ENCODE measurements at places on chromosomes 16 and 17.

DNA sequence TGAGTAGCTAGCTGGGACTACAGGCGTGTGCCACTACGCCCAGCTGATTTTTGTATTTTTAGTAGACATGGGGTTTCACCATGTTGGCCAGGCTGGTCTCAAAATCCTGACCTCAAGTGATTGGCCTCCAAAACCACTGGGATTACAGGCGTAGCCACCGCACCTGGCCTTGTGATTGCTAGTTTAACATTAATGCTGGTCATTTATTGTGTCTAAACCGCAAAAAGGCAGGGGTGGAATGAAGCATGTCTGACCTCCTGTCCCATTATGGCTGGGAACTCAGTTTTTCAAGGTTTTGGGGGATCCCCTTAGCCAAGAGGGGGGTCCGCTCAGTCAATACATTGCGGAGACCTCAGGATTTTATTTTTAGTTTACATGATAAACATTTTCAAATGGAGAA lies 10.7 kb upstream of the CNGB1 start:
- DNase-seq: no peak

DNA sequence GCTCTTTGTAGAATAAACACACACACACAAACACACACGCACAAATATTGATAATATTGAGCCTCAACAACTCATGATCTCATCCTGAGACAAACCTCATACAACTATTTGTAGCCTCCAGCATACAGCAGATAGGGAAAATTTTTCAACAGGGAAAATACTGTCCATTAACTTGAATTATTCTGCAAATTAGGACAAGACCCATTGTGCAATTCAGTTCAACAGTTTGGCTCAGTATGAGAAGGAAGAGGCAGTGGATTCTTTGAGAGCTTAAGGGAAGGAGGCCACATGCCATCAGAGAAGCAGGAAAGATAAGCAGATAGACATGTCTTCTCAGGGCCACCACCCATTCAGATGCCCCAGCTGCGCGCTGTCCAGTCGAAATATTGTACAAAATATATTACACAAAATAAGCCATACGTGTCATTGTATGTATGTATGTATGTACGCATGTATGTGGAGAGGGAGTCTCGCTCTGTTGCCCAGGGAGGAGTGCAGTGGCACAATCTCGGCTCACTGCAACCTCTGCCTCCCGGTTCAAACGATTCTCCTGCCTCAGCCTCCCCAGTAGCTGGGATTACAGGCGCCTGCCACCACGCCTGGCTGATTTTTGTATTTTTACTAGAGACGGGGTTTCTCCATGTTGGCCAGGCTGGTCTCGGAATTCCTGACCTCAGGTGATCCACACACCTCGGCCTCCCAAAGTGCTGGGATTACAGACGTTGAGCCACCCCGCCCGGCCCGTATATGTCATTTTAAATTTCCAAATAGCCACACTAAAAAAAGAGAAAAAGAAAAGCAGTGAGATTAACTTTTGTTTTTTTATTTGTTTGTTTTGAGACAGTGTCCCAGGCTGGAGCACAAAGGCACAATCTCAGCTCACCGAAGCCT lies 1.8 kb downstream of the ZC3H7A start:
- DNase-seq: no peak

GRCh38 chr17:7882629-7883028 lies 6.0 kb upstream of the CHD3 start:
- DNase-seq: no peak

- no peak for DNase-seq
These were observed 135.7 kb downstream of the PRKCA start for GRCh38 chr17:66438101-66438500.

DNA sequence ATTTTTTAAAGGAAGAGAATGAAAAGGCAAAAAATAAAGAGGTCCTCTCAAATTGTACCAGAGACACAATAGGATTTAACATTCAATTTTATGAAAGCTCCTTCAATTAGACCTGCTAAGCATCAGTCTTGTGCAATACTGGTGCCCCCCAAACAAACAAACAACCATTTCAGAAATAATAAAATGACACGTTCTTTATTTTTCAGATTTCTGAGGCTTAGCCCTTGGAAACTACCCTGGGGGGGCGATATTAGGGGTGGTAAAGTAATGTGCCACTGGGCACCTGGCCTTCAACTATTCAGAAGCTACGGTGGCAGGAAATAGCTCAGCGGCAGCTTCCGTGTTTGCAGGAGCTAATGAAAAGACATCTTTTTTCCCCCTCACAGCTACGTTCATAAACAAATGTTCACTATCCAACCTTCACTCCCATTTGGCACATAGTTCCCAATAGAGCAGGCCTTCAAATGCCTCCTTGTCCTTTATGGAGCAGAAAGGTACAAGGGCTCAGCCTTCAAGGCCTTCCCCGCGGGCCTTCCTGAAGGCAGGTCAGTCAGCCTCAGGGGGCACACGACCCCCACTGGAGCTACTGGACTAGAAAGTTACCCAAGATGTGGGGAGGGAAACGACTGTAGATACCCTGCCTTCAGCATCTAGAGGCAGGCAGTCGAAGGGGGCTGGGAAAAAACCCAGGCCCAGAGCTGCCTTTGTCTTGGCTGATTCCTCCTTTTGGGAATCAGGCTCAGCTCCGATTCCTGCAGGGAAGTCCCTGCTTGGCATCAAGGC lies 44.1 kb downstream of the TBX4 start:
- DNase-seq: no peak

DNA sequence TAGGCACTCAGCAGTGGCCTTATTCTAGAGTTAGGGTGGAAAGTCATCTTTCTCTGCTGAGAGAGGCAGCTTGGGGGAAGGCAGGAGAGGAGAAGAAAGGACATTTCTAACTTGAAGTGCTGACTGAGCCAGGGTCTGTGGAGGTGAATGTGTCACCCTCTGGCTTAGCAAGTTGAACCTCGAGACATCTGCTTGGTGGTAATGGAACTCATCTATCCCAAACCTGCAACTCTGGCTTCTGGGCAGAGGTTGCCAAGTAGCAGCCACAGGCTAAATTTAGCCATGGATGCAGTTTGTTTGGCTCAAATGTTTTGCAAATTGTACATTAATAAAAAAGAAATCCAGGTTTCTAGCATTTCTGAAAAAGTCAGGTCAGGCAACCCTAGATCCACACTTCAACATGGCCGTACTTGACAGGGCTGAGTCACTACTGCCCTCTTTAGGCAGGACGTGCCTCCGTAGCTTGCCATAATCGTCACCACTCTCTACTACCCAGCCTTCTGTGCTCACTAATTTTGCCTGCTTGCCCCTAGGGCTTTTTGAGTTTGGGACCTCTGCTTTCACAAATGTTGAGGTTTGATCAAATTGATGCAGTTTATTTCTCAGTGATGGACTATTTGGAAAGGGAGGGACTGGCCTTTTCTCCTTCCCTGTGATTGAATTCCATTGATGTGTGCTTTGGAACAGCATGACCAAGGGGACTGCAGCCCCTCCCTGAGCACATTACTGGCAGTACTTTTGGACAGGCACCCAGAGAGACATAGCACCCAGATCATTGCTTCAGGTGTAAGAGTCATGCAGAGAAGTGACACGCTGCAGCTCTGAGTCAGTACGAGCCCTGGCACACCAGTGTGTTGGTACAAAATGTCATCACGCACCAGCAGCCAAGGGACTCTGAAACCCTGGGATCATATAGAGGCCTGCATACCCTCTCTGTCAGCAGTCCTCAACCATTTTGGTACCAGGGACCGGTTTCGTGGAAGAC lies 5.2 kb downstream of the CDH13 start:
- peak; percentile 70 for DNase-seq

DNA sequence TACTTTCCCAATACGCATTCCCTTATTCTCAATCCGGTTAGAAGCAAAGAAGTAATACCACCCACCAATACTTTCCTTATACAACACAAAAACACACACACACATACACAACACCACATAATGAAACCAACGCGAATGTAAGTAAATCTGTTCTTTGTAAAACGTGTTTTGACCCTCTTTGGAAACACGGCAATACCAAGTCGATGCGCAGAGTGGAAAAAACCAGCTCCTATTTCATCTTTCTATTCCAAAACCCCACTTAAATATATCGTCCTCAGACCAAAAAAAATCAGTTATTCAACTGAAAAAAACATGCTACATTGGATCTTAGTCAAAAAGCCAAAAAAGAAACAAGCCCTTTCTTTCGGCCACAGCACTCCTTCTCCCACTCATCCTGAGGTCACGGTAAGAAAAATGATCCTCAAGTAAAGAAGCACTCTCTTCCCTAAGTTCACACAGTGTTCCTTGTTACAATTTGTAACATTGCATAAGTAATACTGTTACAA lies 31.0 kb upstream of the ARL4D start:
- DNase-seq: peak; percentile 84

GRCh38 chr17:45106096-45106495 lies 26.2 kb downstream of the PLCD3 start:
- no peak for DNase-seq

- DNase-seq: no peak
These were observed 610 bp upstream of the PEX12 start for GRCh38 chr17:35578929-35579432.
